ENCODE measurements at places on chromosomes 4 and X. TPM values are rescaled to one million over a fixed set of nuclear protein-coding genes. Genes with fewer than 3 reads are reported as not detected.

- H3K4me1 ChIP-seq = peaks cover 14% of the 10 kb centered on the region
- no peak for DNase-seq
- peaks cover 41% of the 10 kb centered on the region for H3K27me3 ChIP-seq
- H3K27ac ChIP-seq = no peak overlapping the region
- no peak overlapping the region for H3K4me3 ChIP-seq
These were observed 19.6 kb downstream of the DOK7 start for GRCh38 chr4:3482707-3483106.

- peaks cover 7% of the 10 kb centered on the region for H3K4me1 ChIP-seq
- DNase-seq = no peak
- no peaks in the 10 kb centered on the region for H3K27me3 ChIP-seq
- H3K36me3 ChIP-seq = peaks cover 9% of the 10 kb centered on the region
These were observed 11.7 kb downstream of the BBS12 start for GRCh38 chr4:122744229-122744628.

DNA sequence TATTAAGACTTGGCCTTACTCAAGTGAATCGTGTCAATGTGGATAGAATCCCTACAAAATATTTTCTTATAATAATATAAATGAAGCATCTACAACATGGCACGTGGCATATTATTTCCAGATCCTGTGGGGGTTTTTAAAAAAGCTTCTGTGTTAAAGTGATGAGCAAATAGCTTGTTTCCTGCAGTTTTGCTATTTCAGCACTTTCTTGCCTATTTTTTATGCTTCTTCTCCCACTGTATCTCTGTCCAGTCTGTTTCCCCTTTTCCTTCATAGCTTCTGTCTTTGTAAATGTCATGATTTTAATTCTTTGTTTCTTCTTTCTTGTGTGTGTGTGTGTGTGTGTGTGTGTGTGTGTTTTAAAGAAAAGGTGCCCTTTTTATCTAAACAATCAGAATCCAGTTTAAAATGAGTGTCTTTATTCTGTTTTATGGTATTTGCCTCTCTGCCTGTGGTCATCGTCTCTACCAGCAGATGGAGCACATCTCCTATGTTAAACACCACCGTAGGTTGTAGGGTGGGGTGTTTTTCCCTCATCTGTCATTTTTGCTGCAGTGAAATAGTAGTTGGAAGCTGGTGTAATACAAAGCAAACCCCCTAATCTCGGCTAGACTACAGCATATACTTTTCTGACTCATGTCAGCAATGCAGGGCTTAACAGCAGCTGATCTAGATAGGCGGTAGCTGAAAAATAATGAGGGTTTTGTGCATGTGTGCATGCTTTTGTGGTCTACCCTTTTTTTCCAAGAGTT, 33.1 kb downstream of the FTHL17 start:
- no peaks in the 10 kb centered on the region for H3K27me3 ChIP-seq
- no peak overlapping the region for H3K4me3 ChIP-seq
- H3K27ac ChIP-seq = no peak overlapping the region
- H3K4me1 ChIP-seq = no peaks in the 10 kb centered on the region

DNA sequence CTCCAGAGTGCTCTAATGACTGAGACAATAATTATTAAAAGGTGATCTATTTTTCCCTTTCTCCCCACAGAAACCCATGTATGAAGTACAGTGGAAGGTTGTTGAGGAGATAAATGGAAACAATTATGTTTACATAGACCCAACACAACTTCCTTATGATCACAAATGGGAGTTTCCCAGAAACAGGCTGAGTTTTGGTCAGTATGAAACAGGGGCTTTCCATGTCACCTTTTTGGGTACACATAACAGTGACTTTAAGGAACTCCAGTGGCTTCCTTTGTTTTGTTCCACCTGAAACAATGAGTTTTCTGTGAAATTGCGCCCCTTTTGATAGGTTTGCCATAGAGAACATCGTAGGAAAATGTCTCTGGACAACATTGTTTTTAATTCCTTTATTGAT, 69.6 kb downstream of the KIT start:
- H3K27ac ChIP-seq = no peak overlapping the region
- H3K36me3 ChIP-seq = no peaks in the 10 kb centered on the region
- no peaks in the 10 kb centered on the region for H3K4me1 ChIP-seq
- H3K4me3 ChIP-seq = no peak overlapping the region

DNA sequence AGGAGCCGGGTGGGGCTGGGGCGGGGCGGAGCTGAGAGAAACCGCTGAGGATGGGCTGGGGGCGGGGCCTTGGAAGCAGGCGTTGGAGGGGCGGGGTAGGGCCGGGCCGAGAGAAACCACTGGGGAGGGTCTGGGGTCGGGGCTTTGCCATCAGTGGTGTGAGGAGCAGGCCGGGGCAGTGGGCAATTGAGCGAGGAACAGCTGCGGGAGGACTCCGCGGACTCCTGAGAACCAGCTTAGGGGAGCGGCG, 1.3 kb upstream of the EOLA2 start:
- peak overlapping the region; percentile 78 for H3K27ac ChIP-seq
- H3K36me3 ChIP-seq = no peaks in the 10 kb centered on the region
- peak overlapping the region; percentile 46 for H3K4me3 ChIP-seq
- H3K4me1 ChIP-seq = no peaks in the 10 kb centered on the region
- no peak for DNase-seq
- no peaks in the 10 kb centered on the region for H3K27me3 ChIP-seq

DNA sequence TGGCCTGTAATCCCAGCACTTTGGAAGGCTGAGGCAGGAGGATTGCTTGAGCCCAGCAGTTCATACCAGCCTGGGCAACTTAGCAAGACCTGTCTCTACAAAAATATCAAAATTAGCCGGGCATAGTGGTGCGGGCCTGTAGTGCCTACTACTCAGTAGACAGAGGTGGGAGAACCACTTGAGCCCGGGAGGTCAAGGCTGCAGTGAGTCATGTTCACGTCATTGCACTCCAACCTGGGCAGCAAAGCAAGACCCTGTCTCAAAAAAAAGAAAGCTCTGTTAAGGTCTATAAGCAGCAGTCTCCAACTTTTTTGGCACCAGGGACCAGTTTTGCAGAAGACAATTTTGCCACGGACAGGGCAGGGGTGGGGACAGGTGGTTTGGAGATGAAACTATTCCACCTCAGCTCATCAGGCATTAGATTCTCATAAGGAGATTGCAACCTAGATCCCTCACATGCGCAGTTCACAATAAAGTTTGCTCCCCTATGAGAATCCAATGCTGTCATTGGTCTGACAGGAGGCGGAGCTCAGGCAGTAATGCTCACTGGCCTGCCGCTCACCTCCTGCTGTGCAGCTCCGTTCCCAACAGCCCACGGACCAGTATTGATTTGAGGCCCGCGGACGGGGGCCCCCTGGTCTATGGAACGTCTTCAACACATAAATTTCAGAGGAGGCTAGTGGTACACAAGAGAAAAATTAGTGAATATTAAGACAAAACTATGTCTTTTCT, 67.9 kb downstream of the KLHL8 start:
- no peak for DNase-seq
- H3K4me1 ChIP-seq = no peaks in the 10 kb centered on the region
- H3K27ac ChIP-seq = no peak overlapping the region

GRCh38 chrX:153438532-153438931, 7.3 kb downstream of the TREX2 start:
- no peaks in the 10 kb centered on the region for H3K4me1 ChIP-seq
- H3K36me3 ChIP-seq = no peaks in the 10 kb centered on the region
- no peak overlapping the region for H3K27ac ChIP-seq
- no peak overlapping the region for H3K4me3 ChIP-seq

DNA sequence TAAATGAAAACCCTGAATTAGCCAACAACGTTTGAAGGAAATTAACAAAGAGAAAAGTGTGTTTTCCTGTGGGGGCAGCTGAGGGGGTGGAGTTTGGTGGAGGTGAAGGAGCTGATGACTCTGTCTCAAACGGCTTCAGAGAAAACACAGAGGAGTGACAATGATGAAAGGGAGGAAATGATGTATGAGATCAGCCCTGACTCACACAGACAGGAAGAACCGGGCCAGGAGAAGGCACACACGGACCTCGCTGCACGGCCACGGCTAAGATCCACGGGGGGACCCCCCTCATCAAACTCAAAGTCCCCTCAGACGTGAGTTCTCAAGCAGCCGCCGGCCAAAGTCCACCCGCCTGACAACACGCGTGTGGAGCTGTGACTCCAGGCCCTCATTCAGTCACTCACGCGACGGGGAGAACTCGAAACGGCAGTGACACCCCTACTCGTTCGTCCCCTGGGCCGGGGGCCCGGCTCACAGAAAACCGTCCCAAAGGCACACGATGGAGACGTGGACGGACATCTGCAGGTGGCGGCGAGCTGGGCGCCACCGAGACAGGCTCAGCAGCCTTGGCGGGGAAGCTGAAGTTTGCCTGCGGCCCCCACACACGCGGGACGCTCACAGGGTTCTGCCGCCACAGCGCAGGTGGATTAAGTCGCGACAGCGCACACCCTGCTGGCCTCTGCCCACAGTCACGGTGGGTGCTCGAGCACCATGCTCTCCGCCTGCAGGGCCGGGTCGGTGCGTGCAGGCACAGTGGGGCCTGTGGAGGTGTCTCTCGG, 28.8 kb downstream of the PPP2R3B start:
- H3K4me1 ChIP-seq = no peaks in the 10 kb centered on the region
- peak; percentile 64 for DNase-seq
- H3K27ac ChIP-seq = no peak overlapping the region
- no peaks in the 10 kb centered on the region for H3K36me3 ChIP-seq

GRCh38 chrX:46374371-46374770, 170.8 kb downstream of the ZNF674 start:
- H3K4me1 ChIP-seq = no peaks in the 10 kb centered on the region
- H3K4me3 ChIP-seq = no peak overlapping the region
- no peak for DNase-seq
- H3K27me3 ChIP-seq = no peaks in the 10 kb centered on the region
- no peak overlapping the region for H3K27ac ChIP-seq

- H3K27ac ChIP-seq = no peak overlapping the region
- H3K36me3 ChIP-seq = no peaks in the 10 kb centered on the region
- H3K4me3 ChIP-seq = no peak overlapping the region
These were observed 140.1 kb upstream of the DDX53 start for GRCh38 chrX:22859642-22860041.

DNA sequence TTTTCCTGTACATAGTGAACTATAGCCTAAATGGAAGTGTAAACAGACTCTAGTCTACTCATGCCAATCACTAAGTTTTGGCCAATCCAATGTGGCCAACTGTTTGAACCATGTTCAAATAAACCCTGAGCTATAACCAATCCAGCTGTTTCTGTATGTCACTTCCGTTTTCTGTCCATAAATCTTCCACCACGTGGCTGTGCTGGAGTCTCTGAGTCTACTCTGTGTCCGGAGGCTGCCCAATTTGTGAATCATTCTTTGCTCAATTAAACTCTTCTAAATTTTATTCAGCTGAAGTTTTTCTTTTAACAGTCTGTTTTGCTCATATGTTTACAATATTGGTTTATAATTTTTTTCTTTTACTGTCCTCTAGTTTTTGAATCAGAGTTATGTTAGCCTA, 112.3 kb upstream of the BANK1 start:
- H3K27ac ChIP-seq = no peak overlapping the region
- no peaks in the 10 kb centered on the region for H3K4me1 ChIP-seq
- H3K27me3 ChIP-seq = no peaks in the 10 kb centered on the region
- H3K36me3 ChIP-seq = no peaks in the 10 kb centered on the region

- H3K4me1 ChIP-seq = no peaks in the 10 kb centered on the region
- no peak overlapping the region for H3K27ac ChIP-seq
- H3K36me3 ChIP-seq = no peaks in the 10 kb centered on the region
- H3K4me3 ChIP-seq = no peak overlapping the region
- no peak for DNase-seq
- no peaks in the 10 kb centered on the region for H3K27me3 ChIP-seq
These were observed 23.2 kb upstream of the PTTG2 start for GRCh38 chr4:37936889-37937498.

DNA sequence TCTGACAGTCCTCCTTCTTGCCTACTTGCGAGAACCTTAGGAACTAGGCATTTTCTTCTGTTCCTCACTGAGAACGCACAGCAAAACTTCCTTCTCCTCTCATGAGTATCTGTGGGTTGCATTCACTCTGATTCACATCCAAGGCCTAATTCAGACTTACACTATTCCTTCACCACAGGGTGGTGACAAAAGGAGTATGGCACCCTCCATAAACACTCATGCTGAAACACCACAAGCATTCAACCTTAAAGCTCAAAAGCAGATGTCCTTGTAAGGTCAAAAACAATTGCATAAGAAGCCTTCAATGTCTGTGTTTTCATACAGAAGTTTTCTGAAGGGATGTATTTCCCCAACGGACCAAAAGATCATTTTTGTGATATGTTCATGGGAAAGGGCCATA, 147.3 kb downstream of the CORIN start:
- no peaks in the 10 kb centered on the region for H3K36me3 ChIP-seq
- H3K27ac ChIP-seq = no peak overlapping the region
- H3K4me1 ChIP-seq = no peaks in the 10 kb centered on the region
- DNase-seq = no peak
- no peaks in the 10 kb centered on the region for H3K27me3 ChIP-seq

- no peak overlapping the region for H3K4me3 ChIP-seq
- no peaks in the 10 kb centered on the region for H3K36me3 ChIP-seq
- H3K27ac ChIP-seq = no peak overlapping the region
- H3K4me1 ChIP-seq = no peaks in the 10 kb centered on the region
- H3K27me3 ChIP-seq = no peaks in the 10 kb centered on the region
- no peak for DNase-seq
These were observed 25.3 kb downstream of the ARHGEF6 start for GRCh38 chrX:136755411-136755810.

DNA sequence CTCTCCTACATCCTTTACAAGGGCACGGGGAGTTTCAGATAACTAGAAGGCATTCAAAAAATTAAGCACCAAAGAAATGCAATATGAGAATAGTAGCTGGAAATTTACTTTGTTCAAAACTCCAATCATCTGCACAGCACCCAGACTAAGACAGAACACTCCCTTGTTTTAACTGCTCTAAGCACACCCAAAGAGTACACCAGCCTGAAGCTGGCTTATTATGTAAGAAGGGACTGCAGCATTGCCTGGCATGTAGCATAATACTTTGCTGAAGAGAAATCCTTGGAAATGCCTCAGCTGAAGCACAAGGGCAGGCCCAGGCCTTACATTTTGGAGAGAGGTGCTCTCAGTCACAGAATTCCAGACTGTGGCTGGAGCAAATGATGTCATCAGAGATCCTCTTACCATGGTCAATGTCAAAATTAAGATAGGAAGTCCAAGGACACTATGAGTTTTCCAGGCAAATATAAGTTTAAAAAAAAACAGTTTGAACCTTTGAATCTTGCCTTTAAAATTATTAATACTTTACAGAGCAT, 14.8 kb downstream of the ARHGEF6 start:
- no peaks in the 10 kb centered on the region for H3K4me1 ChIP-seq
- DNase-seq = no peak
- no peaks in the 10 kb centered on the region for H3K27me3 ChIP-seq
- H3K36me3 ChIP-seq = no peaks in the 10 kb centered on the region

The CLCN4 gene
- total RNA-seq = 9.8 TPM

The STK32B gene
- 2.8 TPM for total RNA-seq

The FAT1 gene
- 84.3 TPM for total RNA-seq

The HADH gene
- 37.9 TPM for total RNA-seq

The TCEANC gene
- 6.4 TPM for total RNA-seq

The TRPC5OS gene
- total RNA-seq = not detected

The NUDT10 gene
- total RNA-seq = not detected

The SNCA gene
- total RNA-seq = 12.1 TPM

Data from upper lobe of right lung (tissue), 1 donor.